H1 (cell line): ENCODE measurements at places on chromosomes 2 and 18. TPM values are rescaled to one million over a fixed set of nuclear protein-coding genes. Genes with fewer than 3 reads are reported as not detected.

TRIM54 gene
- 3.9 and 4.2 TPM in 2 replicates for total RNA-seq

COL4A4 gene
- total RNA-seq = 0.67 and 1.7 TPM in 2 replicates

ITPRID2 gene
- 12.6 and 13.5 TPM in 2 replicates for total RNA-seq

GTF2A1L gene
- not detected in 2 replicates for total RNA-seq

FAM124B gene
- 2.0 and 2.6 TPM in 2 replicates for total RNA-seq

INPP5D gene
- 7.1 and 8.6 TPM in 2 replicates for total RNA-seq

CCDC148 gene
- 1.3 and 1.5 TPM in 2 replicates for total RNA-seq

CD226 gene
- total RNA-seq = not detected in 2 replicates

LYG2 gene
- not detected in 2 replicates for total RNA-seq

DTNA gene
- 29.0 and 32.7 TPM in 2 replicates for total RNA-seq

SH3YL1 gene
- 31.4 and 37.2 TPM in 2 replicates for total RNA-seq

RSAD2 gene
- not detected in 2 replicates for total RNA-seq

SLC35F5 gene
- 22.2 and 24.1 TPM in 2 replicates for total RNA-seq

KRCC1 gene
- 7.7 and 8.5 TPM in 2 replicates for total RNA-seq

HOXD10 gene
- total RNA-seq = not detected in 2 replicates

NLRC4 gene
- total RNA-seq = not detected in 2 replicates

SP140L gene
- 0.31 and 1.5 TPM in 2 replicates for total RNA-seq

IL1B gene
- not detected in 2 replicates for total RNA-seq

CHRNA1 gene
- 0.15 TPM in 1 of 2 replicates, not detected in the other for total RNA-seq

STARD6 gene
- total RNA-seq = not detected in 2 replicates
